ENCODE measurements at places on chromosomes 2 and 18.

DNA sequence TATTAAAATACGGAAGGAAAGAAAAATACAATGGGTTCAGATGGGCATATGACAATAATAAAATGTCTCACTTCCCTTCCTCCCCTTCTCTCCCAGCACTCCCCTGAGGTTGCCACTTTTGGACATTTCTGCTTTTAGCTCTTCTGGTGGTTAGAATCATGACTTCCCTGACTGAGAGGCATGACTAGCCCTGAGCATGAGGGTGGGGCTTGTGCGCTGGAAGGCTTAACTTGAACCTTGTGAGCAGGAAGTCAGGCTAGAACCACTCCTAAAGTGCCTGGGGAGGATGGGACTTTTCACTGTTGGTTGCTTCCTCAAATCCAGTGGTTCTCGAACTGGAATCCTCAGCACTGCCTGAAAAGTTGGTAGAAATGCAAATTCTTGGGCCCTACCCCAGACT lies 19.7 kb upstream of the ARHGAP25 start:
- DNase-seq: no peak

GRCh38 chr2:230205034-230205433 lies 14.8 kb downstream of the SP110 start:
- DNase-seq: no peak

DNA sequence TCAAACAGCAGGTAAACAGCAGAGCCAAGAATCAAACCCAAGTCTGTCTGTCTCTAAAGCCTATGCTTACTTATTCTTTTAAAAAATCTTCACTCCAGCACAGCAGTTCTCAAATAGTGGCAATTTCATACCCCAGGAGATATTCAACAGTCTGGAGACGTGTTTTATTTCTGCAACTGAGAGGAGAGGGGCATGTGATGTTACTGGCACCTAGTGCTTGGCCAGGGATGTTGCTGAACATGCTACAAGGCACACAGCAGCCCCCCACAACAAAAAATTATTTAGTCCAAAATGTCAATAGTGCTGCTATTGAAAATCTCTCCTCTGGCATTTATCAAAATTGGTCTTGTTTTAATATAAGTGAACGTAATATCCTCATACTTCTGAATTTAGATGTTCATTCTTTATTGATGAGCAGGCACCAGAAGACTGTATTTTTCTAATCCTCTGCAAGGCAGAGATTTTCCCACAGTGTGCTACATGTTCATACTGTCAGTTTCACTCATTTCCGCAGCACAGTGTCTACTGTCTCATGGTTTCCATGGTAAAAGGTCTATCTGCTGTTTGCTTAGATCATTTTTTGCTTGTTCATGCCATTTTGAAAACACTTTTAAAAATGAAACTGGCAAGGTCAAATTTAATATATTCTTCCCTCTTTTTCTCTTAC lies 90.5 kb downstream of the LRATD1 start:
- DNase-seq: no peak

DNA sequence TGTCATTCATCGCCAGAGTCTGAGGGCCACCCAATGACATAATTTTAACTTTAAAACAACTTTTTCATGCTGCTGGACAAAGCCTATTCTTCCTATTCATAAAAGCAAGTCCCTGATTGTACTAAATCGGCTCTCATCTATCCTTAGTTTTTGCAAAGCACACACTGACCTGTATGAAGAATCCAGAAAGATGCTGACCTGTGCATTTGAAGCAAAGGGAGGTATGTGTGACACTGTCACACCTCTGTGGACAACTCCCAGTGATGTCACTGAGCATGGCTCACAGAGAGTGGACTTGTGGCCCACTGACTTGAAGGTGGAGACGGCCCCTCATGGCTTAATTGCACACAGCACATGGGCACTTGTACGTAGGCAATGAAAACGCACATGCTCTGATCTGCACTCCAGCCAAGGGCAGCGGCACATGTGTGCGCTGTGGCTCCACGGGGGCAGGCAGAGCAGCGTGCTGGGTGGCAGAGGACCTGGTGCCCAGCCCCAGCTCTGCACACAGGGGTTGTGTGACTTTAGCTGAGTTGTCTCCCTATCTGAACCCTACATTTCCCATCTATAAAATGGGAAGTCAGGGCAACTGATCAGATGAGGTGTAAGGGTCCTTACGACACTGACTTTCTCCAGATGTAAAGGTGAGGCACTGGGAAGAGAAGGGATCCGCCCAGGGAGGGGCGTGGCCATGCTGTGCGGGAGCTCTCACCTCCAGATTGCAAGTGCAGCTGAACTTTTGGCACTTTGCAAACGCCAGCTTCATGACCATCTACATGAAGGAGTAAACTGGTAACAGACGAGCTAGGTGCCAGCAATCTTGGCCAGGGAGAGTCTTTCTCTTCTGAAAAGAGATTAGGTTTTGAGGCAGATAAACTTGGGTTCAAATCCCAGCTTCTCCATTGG lies 14.3 kb upstream of the ODC1 start:
- no peak for DNase-seq

GRCh38 chr18:41992066-41992465 lies 37.0 kb downstream of the PIK3C3 start:
- DNase-seq: no peak

GRCh38 chr2:121283670-121284462 lies 1.1 kb downstream of the TFCP2L1 start:
- DNase-seq: no peak

DNA sequence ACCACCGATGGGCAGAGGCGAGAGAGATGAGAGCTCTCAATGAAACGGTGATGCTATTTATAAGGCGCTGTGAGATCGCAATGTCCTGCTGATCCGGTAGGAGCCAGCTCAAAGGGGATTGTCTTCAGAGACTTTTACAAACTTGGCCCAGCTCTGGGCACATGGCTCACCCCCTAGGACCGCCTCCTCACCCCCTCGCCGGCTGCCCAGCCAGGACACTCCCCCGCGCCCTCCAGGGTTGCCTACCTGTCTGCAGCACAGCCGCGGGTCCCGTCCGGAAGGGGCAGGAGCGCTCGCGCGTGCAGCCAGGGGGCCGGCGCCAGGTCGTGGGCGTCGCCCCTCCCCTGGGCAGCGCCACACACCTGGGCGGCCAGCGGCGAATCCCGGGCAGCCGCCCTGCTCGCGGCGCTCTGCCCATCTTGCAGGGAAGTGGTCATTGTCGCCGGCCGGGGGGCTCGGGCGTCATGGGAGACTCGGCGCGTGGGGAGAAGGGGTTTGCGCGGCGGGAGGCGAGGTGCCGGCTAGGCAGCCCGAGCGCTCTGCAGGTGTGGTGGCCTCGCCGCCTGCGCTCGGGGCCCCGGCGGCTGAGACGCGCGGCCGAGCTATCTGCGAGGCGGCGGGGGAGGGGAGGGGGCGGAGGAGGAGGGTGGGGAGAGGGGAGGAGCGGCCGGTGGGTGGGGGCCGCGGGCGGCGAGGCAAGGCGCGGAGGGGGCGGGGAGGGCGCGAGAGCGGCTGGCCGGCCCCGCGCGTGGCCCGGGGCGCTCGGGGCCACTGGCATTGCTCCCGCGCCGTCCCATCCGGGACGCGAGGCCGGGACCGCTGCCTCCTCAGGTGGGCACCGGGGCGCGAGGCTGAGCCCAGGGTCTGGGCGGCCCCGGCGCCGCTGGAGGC lies at the start of gene GRB14:
Gene GRB14, minus strand, starts transcription at position 610 of the 891 bp plus-strand sequence. Its CDS starts 173 bp downstream, at position 437.
- no peak for DNase-seq
